Activated CD4-positive, alpha-beta T cell treated with anti-CD3 and anti-CD28 coated beads for 24 hours (primary cell): ENCODE measurements at places on chromosomes 2 and 18.
A peak's percentile ranks its signal among the peaks of the same experiment; 100 is the strongest.

GRCh38 chr18:27787547-27787946 is 389.4 kb downstream of the CDH2 start:
- DNase-seq, result no peak

DNA sequence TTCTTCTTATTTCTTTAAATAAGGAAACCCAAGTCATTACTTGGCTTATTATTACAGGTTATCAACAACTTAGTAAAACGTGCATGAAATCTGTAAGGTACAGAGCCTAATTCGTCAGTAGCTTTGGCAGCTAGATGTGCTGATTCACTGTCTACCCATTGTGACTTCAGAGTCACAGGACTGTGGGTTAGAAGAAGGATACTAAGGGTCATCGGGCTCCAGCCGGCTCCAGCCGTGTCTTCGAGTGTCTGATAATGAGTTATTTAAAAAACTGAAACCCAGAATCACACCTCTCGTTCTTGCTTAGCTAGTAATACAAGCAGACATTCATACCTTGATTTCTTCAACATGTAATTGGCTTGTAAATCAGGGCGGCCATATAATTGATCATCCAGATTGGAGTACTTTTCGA is 170.5 kb downstream of the FMNL2 start:
- DNase-seq, result no peak

- DNase-seq, result no peak
Measured at GRCh38 chr2:157228946-157229345, 28.6 kb upstream of the GALNT5 start.

DNA sequence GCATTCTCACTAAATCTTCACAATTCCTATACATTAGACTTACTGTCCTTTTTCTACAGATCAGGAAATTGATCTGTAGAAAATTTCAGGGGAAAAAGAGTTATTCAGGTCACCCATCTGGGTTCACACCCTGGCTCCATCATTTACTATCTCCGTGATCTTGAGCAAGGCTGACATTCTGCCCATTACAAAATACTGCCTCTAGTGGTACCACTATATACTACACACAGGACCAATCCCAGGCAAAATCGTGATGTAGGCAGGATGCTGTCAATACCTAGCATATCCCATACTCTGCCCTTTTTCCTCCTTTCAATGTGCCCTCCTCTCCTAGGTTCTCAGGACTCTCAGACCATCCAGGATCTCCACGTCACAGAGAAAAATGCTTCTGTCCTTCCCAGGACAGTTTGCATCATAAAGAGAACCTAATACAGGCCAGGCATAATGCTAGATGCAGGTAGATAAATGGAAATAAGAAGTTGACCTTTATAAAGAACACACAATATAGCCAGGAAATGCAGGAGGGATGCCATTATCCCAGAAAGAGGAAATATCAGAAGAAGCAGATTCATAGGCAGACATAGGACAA is 101.9 kb downstream of the CDH20 start:
- no peak for DNase-seq

GRCh38 chr18:11467611-11468010 is 141.8 kb upstream of the SLC35G4 start:
- DNase-seq, result no peak

- DNase-seq, result no peak
Measured at GRCh38 chr2:4420032-4420431, 716.7 kb downstream of the DCDC2C start.

GRCh38 chr2:178843697-178844096 is 36.5 kb upstream of the TTN start:
- DNase-seq, result no peak

- DNase-seq, result no peak
Measured at GRCh38 chr2:10906926-10907625, 4.7 kb upstream of the KCNF1 start.

DNA sequence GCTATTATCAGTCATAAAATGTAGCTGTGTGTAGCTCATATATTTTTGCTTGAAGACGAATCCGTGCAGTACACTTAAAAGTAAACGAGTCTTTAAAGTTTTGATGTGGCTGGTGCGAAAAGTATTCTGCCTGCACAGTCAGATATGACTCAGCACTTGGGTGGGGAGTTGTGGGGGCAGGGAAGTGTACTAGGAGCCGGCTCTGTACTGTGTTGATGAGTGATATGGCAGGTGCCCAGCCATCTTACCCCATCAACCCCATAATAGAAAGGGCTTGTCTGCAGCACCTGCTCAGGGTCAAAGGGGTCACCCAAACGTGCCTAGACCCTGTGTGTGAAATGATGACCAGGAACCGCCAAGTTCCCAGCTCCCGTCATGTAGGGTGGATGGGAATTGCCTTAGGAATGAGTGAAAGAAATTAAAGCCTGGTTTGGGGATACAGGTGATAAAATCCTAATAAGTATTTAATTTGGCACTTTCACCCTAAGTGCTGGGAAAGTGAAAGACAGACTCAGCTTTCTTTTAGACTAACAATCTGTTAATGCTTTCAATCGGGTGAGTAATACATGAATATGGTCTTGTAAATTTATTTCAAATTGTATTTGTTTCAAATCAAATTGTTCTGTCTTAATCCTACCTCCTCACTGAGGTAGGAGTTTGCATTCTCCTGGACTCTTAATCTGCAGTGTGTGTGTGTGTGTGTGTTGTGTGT is 48.0 kb downstream of the BCL2L11 start:
- DNase-seq, result peak; percentile 52

- no peak for DNase-seq
Measured at GRCh38 chr2:49569176-49569575, 414.9 kb upstream of the FSHR start.

- DNase-seq, result no peak
Measured at GRCh38 chr2:61044636-61045035, 21.0 kb upstream of the SANBR start.

GRCh38 chr18:58580078-58580477 is 48.8 kb downstream of the ALPK2 start:
- no peak for DNase-seq

- no peak for DNase-seq
Measured at GRCh38 chr2:30400151-30400954, 46.7 kb upstream of the LCLAT1 start.

DNA sequence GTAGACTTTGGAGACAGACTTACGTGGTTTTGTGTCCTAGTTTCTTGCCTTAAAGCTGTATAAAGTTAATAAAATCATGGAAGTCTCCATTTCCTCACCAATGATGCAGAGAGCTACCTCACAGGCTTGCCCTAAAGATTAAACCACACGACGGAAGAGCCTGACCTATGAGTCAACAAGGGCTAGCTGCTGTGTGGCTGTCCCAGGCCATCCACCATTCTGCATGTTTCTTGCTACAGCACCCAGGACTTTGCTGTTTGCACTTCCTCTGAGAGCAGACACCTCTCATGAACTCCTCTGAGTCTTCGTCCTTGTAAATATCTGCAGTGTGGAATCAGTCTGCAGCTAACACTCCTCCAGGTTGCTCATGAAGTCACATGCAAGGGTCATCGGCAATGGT is 160.0 kb upstream of the TRIB2 start:
- DNase-seq, result no peak

DNA sequence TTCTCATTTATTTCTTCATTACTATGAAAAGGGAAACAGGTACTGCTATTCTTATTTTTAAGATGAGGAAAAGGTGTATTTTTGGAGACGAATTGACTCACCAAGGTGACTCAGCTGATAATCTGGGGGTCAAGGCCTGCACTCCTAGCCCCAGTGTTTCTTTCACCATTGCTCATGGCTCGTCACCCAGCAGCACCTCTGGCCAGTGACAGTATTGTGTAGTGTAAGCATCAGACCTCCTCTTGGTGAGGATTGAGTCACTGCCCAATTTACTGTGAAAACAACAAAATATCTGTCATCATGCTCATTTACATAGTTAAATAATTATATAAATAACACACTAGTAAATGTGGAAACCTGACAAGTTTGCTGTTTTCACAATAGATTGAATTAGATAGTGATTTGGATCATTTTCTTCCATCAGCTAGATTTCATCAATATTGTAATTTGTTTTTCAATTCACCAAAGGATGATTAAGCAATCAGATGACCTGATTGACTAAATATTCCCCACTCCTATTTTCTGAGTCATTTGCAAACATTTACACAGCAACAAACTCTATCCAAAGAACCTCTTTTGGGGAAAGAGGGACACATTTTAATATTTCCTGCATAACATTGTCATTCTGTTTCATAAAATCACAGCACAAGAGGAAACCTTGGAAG is 492.8 kb upstream of the RAB12 start:
- no peak for DNase-seq

DNA sequence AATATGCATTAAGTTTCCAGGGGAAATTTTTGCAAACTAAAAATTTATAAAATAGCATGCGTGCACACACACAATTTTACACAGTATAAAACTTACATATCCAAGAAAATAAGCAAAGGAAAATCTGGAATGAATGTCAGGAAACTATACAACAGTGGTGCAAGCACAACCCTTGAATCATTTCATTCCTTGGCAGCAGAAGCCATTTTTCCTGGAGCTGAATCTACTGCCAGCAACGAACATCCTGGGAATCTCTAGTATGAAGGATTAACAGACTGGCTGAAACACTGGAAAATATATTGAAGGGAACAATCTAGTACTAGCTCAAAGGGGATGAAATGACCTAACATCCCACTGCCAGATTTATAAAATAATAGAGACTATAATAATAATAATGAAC is 235.3 kb downstream of the DYM start:
- no peak for DNase-seq

DNA sequence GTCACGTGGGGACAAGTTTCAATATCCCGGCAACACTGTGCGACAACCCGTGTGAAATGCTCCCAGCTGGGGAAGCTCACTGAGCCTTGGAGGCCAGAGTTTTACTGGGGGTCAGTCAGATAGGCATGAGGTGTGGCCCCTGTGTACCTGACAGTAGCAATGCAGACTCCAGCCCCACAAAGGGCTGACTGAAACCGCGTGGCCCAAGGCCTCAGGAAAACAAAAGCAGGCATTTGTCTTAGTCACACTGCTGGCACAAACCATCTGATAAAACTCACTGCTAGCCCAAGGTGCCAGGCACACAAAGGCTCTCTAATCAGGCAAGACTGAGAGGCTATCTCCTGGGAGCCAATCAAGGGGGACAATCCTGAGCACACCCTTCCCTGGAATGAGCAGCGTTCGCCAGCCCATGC is 786.6 kb upstream of the RAB6C start:
- no peak for DNase-seq

GRCh38 chr2:120383631-120384340 is 37.9 kb downstream of the INHBB start:
- DNase-seq, result no peak

DNA sequence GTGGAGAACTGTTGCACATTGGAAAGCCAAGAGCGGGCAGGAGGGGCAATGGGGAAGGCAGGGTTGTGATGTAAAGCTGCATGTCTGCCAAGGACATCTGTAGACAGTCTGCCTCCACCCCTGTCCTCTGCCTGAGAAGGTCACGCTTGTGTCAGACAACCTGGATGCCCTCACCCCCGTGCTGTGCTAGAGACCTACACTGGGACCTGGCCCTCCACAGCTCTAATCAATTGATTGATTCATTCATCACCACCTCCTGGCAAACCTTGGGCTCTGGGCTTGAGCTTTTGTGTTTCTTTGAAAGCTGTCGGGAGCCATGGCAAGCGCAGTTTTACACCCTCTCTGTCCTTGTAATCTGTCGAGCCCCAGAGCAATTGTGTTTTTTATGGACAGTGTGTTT is 41.1 kb downstream of the MARCO start:
- DNase-seq, result no peak

DNA sequence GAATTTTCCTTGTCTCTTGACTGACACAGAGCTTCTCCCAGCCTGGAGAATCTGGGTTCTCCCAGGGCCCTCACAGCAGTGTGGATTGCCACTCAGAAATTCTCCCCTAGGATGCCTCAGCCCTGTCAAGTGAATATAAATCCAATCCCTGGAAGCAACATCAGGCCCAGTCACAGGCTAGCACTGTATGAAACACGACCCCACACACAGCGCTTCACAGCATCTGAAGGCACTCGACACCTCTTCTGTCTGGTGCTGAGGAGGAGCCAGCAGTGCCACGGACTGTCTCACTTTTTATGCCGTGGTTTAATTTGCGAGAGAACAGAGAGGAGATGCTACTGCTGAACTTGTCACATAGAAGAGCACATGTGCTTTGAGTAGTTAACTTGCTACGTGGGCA is 164.5 kb downstream of the NAPG start:
- no peak for DNase-seq

DNA sequence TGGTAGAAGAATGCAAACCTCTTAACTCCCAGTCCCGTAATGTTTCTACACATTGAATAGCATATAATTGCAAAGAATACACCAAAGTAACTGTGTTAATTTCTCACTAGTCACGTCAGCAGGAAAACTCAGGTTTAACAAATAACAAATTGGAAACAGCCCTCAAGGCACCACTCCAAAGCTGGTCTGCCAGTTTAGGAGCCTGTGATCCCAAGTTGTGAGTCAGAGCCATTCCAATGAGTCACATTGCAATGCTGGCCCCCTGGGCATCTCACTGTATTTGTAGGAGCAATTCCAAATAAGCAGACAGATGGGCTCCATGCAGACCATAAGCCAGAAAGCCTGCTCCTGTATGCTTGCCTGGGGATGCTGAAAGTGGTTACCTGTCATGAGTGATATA is 143.2 kb upstream of the SETBP1 start:
- DNase-seq, result no peak

GRCh38 chr2:131148426-131148825 is 43.3 kb downstream of the PLEKHB2 start:
- no peak for DNase-seq

DNA sequence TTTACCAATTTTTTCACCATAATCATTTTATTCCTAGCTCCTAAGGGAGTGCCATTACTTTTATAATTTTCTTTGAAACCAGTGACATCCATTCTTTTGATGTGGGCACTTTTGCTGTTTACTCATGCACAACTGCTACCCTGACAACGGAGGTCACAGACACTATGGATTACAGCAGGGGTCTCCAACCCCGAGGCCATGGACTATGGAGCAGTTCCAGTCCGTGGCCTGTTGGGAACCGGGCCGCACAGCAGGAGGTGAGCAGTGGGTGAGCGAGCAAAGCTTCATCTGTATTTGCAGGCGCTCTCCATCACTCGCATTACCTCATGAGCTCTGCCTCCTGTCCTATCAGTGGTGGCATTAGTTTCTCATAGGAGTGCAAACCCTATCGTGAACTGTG is 34.6 kb downstream of the PRPF40A start:
- no peak for DNase-seq

DNA sequence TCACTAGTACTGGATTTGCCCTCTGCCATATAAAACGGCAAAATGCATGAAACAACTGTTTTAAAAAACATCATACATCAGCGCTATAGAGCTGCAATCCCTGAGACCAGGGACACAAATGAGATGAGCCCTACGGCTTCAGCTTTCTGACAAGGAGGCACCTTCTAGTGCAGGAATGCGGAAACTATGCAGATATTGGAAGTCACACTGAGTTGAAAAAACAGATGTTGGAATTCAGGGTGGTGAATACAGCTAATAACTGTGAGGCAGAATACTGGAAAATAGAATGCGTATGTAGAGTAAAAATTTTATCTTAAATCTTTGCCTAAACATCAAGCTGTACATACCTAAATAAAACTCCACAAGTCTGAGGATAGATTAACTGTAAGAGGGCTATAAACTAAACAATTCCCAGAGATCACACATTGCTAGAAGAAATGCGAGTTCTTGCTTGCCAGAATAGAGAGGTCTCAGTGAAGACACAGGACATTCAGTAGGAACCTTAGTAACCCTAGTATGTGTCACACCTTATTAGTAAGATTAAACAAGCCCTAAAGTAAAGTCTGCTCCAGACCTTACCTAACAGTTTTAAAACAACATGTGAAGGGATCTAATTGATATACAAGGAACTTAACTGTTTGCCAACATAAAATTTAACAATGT is 541.4 kb upstream of the DDX18 start:
- DNase-seq, result no peak

- no peak for DNase-seq
Measured at GRCh38 chr2:42787424-42787787, 5.0 kb downstream of the HAAO start.
